ENCODE measurements at places on chromosomes 12 and 14. TPM values are rescaled to one million over a fixed set of nuclear protein-coding genes. Genes with fewer than 3 reads are reported as not detected.

The HOXC4 gene
- total RNA-seq, result not detected

DNA sequence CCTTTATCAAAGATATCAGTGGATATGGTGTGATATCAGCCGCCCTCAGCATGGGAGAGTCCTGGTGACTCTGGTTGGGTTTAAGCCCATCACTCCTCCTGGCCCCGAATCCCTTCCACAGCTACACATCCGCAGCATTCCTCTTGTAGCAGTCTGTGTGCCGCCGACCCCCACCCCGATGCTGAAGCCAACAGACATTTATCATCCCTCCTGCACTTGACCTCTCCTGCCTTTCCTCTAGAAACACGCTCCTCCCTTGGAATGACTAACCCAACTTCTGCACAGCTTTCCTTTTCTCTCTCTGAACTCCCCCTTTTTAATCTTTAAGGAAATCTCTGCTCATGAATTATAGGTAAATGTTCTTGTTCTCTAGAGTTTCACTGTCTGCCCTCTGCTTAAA lies 250.9 kb upstream of the FOXN3 start:
- H3K27ac ChIP-seq, result no peak overlapping the region
- H3K4me3 ChIP-seq, result no peak overlapping the region
- no peaks in the 10 kb centered on the region for H3K27me3 ChIP-seq

The POLR3B gene
- 5.7 TPM for total RNA-seq

DNA sequence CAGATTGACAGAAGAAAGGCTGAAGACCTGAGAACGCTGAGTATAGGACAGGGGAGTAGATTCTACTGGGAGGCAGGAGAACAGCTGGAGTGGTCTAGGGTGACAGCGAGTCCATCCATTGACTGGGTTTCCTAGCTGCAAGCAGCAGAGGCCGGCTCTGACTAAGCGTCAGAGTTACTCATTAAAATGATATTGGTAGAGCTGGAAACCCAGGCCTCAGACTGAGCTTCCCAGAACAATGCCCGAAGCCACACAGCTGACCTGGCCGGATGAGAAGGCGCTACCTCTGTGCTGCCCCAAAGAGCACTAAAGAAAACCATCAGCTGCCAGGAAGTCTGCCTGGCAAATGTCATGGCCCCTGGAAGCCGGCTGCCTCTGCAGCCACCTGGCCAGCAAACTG lies 78.5 kb upstream of the FZD10 start:
- H3K4me3 ChIP-seq, result no peak overlapping the region
- no peaks in the 10 kb centered on the region for H3K4me1 ChIP-seq
- DNase-seq, result no peak
- H3K36me3 ChIP-seq, result no peaks in the 10 kb centered on the region
- no peak overlapping the region for H3K27ac ChIP-seq

DNA sequence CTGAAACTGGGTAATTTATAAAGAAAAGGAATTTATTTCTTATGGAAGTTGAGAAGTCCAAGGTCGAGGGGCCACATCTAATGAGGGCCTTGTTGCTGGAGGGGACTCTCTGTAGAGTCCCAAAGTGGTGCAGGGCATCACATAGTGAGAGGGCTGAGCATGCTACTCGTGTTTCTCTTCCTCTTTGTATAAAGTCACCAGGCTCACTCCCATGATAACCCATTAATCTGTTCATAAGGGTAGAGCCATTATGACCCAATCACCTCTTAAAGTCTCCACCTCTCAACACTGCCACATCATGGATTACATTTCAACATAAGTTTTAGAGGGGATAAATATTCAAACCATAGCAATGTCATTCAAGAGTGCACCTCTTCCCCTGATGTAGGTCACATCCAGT lies 79.1 kb upstream of the ATP2B1 start:
- no peaks in the 10 kb centered on the region for H3K27me3 ChIP-seq
- no peak overlapping the region for H3K4me3 ChIP-seq
- no peaks in the 10 kb centered on the region for H3K36me3 ChIP-seq
- H3K4me1 ChIP-seq, result no peaks in the 10 kb centered on the region

DNA sequence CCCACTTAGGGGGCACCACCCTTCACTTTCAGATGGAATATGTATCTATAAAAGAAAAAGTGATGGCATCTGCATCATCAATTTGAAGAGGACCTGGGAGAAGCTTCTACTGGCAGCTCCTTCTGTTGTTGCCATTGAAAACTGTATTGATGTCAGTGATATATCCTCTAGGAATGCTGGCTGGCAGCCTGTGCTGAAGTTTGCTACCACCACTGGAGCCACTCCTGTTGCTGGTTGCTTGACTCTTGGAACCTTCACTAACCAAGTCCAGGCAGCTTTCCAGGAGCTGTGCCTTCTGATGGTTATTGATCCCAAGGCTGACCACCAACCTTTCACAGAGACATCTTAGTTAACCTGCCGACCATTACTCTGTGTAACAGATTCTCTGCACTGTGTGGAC lies 44.7 kb downstream of the RIMKLB start:
- H3K4me3 ChIP-seq, result no peak overlapping the region
- H3K27ac ChIP-seq, result no peak overlapping the region
- no peaks in the 10 kb centered on the region for H3K27me3 ChIP-seq

- H3K27ac ChIP-seq, result no peak overlapping the region
- H3K4me1 ChIP-seq, result peaks cover 4% of the 10 kb centered on the region
- H3K27me3 ChIP-seq, result no peaks in the 10 kb centered on the region
- H3K4me3 ChIP-seq, result no peak overlapping the region
Observed at GRCh38 chr14:106840258-106840657, 1313.9 kb downstream of the TMEM121 start.

The KCNC2 gene
- total RNA-seq, result 0.16 TPM

Measured in colonic mucosa (tissue), 4 donors.